ENCODE measurements at places on chromosomes 12 and 14.

- DNase-seq, result no peak
These were observed 291.2 kb downstream of the AKAP6 start for GRCh38 chr14:32620303-32620702.

- no peak for DNase-seq
These were observed 217.9 kb upstream of the GRIP1 start for GRCh38 chr12:66896797-66897196.

DNA sequence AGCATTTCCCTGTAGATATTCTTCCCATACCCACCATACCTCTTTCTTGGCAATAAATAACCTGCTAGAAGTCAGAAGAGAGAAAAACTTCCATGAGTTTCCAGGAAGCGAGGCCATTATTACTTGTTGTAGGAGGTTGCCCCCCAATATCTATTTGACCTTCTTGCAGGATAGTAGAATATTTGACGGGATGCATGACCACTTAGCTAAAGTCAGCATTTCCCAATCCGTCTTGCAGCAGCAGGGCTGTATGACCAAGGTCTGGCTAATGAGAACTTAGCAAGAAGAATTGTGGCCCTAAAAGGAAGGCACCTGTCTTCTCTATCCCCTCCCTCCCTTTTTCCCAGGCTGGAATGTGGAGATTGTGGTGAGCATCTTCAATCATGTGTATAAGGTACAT, 51.5 kb downstream of the NINJ2 start:
- no peak for DNase-seq

GRCh38 chr12:31339831-31340622, 14.1 kb upstream of the SINHCAF start:
- no peak for DNase-seq

DNA sequence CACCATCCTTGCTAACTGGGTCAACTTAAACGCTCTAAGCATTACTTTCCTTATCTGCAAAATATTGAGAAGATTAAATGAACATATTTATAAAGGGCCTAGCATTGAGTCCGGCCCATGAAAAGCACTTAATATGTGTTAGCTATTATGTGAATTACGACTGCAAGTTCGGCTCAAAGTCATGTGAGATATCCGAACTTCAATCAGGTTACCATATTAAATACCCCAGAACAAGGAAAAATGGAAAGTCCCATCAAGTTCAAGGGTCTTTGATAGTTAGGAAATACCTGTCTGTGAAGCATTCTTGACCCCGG, 487 bp upstream of the NRDE2 start:
- no peak for DNase-seq

- DNase-seq, result no peak
These were observed 135.5 kb downstream of the PAWR start for GRCh38 chr12:79555028-79555925.

- no peak for DNase-seq
These were observed 1.1 kb downstream of the WDR20 start for GRCh38 chr14:102140750-102141145.

- peak; percentile 8 for DNase-seq
These were observed 82.4 kb downstream of the RTN1 start for GRCh38 chr14:59788176-59788575.

DNA sequence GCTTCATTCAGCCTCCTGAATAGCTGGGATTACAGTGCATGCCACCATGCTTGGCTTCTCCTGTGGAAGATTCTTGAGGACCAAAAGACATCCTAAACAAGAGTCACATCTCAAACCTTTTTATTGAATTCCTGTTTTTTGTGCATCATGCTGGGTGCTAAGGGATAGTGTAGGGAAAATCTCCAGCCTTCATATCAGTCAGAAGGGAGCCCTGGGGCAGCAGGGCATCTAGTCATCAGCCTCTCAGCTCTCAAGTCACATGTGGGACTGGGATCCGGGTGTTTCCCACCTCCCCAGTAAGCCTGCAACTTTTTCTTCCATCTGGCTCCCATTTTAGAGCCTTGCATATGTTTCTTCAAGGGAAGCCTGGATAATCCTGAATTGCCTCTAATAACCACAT, 25.1 kb upstream of the OASL start:
- no peak for DNase-seq

GRCh38 chr12:23536293-23536692, 413.2 kb downstream of the SOX5 start:
- peak; percentile 68 for DNase-seq

- DNase-seq, result no peak
These were observed 117.0 kb upstream of the CCDC198 start for GRCh38 chr14:57610631-57611030.

GRCh38 chr12:89863968-89864367, 155.3 kb upstream of the ATP2B1 start:
- no peak for DNase-seq

DNA sequence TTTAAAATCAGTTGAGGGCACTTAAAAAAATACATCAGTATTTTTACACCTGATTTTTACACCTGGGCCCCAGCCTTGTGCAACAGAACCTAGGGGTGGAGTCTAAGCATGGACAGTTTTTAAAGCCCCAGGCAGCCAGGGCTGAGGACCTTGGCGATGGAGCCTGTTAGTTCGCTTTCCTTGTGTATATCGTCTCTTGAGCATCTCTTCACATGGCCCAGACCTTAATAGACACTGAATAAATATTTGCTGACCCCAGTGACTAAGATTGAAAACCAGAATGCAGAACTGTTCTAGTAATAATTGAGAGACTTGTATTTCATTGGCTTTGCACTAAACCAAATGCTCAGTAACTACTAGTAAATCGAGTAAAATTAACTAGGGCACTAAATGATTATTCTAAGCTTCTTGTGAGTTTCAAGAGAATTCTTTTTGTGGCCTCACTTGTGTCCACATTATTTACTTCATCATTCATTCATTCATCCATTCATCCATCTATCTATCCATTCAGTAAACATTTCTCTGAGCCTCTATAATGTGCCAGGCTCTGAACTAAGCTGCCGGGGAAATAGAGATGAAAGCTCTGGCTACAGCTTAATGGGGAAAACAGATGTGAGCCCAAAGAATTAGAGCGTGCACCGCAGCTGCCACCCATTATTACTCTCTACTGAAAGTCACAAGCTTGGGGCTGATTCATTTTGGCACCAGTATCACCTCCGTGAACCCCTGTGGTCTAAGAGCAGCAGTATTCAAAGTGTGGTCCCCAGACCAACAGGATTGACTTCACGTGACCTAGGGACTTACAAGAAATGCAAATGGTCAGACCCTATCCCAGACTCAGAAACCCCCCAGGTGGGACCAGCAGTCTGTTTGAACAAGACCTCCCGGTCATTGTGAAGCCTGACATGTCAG, 30.7 kb upstream of the BCL7A start:
- DNase-seq, result no peak

DNA sequence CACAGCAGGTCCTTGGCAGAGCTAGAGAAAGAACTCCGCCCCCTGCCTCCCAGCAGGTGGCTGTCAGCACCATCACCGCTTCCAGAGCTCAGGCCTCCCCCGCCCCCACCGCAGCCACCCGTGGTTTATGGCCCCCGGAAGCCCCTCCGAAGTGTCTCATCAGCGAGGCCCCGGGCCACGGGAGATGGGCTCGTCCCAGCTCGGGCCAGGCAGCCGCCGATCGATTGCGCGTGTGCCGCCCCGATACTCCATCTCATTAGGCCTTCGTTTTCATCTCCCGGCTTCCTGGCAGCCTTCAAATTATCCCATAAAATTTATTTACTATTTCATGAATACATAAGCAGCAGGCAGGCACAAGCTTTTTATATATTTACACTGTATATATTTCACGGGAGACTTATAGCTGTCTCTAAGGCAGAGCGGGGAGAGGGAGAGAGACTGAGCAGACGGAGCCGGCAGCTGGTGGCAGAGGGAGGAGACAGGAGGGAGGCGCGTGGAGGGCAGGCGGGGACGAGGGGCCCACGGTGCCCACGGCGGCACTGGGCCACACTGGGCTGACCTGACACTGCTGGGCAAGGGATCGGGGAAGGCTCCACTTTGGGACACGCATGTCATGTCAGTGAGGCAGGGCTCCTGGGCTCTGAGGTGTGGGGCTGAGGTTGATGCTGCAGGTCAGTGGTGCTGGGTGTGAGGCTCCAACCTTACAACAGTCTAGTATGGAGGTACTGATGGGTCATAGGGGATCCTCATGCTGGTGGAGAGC, 241.2 kb downstream of the RBM19 start:
- no peak for DNase-seq

GRCh38 chr12:100346660-100347059, 10.2 kb upstream of the SLC17A8 start:
- peak; percentile 91 for DNase-seq

DNA sequence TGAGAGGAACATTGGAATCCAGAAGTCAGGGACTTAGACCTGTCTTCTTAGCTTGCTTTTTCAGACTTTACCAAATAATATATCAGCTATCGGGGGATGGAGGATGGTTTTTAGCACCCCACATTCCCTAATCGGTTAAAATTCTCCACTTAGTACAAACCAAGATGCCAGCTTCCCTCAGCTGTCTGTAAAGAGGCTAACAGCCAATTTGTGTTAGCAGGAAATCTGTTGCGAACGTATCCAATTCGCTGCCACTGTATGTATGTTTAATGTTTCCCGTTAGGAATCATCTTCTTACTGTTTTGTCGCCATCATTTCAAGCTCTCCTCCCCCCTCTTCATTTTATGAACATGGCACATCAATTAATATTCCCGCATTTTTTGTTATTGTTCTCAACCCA, 289.0 kb downstream of the BCL11B start:
- no peak for DNase-seq

DNA sequence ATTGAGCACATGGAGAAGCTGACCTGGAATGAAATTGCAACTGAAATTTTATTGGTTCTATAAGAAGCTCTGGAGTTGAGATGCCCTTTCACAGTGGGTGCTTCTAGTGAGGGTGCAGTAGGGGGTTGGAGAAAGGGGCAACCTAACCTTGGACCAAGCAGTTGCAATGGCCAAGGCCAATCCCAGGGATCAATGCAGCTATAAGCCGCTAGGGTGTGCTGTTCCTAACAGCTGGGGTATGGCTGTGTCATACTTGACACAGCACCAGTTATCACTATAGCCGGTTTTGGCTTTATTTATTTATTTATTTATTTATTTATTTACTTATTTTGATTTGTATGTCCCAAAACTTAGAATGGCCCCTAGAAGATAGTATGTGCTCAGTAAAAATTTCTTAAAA, 505.9 kb downstream of the FLRT2 start:
- no peak for DNase-seq

DNA sequence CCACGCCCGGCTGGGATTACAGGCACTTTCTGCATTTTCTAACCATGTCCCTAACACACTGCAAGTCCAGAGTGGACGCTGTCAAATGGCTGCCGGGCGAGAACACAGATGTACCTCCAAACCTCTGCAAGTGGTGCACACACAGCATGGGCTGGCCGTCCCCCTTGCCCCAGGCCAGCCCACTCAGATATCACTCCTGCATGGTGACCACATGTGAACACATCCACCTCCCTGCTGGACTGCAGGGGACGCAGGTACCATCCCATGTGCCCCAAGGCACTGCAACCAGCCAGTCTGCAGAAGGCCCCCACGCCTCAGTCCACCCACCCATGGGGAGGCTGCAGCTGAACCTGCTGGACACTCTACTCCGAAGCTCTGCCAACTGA, 14.0 kb downstream of the BRF1 start:
- no peak for DNase-seq

- no peak for DNase-seq
These were observed 244.2 kb upstream of the OR4E1 start for GRCh38 chr14:21917699-21918436.

- DNase-seq, result no peak
These were observed 36.3 kb upstream of the MAP3K9 start for GRCh38 chr14:70845601-70846000.

DNA sequence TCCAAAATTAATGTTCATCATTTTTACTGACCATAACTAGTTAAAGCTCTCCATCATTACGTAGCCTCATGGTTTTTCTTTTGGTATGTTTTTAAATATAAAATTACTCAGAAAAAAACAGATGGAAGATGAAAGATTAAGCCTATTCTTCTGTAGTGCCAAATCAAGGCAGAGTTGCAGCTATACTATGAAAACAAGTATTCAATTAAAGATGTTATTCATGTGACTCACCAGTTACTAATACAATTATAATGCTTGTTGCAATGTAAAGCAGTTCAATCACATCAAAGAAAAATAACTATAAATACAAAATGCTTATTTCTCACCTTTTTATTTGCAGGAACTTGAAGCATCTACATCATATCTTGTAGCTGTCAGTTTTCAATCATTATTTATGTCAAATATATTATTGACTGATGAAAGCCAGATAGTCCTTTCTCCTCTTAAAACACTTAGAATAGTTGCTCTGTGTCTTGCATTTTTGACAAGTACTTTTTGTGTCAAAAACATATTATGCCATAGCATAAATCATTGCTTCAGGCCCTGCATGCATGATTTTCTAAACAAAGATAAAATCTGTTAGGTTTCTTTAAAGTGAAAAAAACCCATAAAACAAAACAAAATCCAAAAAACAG, 36.0 kb upstream of the TRHDE start:
- DNase-seq, result no peak

GRCh38 chr12:4117386-4118016, 156.1 kb upstream of the CCND2 start:
- DNase-seq, result no peak

- no peak for DNase-seq
These were observed 94.7 kb upstream of the OR4E1 start for GRCh38 chr14:21768116-21768874.

DNA sequence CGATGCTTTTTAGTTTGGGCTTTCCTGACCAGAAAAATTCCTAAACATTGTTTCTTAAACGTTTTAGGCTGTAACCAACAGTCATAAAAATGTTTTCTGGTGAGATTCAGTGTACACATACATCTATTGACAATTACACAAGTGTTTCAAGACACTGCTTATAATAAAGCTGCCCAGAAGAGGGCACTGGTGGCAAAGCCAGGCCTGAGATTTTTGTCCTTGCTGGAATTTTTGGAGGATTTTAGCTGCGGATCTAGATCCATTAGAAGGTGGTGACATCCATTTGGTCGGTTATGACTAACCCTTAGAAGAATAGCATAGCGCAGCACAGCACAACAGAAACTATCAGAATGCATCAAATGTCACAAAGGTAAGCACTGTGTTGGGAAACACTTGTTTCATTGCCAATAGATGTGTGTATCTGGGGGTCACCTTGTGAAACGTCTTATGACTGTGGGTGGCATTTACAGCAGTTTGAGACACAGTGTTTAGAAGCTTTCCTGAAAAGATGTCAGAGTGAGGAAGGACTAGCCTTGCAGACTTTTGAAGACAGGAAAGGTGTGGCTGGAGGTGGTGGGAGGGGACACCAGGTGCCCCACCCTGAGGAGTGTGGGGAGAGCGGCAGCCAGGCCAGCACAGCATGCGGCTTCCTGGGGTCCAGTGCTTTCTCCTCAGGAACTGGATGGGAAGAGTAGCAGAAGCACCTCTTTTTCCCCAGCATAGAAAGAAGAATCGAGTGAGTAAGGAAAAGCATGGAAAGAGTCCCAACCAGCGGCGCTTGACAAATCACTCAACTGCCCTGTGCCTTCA, 54.7 kb upstream of the FKBP4 start:
- no peak for DNase-seq

DNA sequence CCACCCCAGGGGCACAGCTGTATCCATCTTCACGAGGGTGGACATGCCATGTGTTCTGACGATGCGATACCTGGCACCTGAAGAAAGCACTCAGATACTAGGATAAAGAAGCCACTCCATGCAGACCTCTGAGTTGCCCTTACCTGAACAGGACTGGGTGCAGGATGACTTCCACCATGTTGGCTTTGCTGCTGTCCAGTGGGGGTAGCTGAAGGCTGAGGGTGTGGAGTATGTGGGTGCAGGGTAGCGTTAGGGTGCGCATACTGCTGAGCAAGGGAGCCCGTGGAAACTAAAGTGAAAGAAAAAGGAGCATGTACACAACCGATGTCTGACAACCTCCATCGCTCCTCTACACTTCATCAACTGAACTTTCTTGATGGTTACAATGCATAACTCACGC, 51.3 kb downstream of the SH2B3 start:
- no peak for DNase-seq

All from NCI-H2029 treated with DMSO at 0.1 percent for 48 hours (cell line).